ENCODE measurements at places on chromosomes 16 and 17. TPM values are rescaled to one million over a fixed set of nuclear protein-coding genes. Genes with fewer than 3 reads are reported as not detected.
A peak's percentile ranks its signal among the peaks of the same experiment; 100 is the strongest.

- DNase-seq: no peak
These were observed 13.8 kb downstream of the MVP start for GRCh38 chr16:29834079-29834478.

- no peak for DNase-seq
These were observed 233.4 kb downstream of the FTO start for GRCh38 chr16:53937161-53937880.

Gene SCNN1G
- total RNA-seq: 0.48 TPM

- DNase-seq: no peak
These were observed 360.4 kb upstream of the ZFHX3 start for GRCh38 chr16:73408311-73408710.

DNA sequence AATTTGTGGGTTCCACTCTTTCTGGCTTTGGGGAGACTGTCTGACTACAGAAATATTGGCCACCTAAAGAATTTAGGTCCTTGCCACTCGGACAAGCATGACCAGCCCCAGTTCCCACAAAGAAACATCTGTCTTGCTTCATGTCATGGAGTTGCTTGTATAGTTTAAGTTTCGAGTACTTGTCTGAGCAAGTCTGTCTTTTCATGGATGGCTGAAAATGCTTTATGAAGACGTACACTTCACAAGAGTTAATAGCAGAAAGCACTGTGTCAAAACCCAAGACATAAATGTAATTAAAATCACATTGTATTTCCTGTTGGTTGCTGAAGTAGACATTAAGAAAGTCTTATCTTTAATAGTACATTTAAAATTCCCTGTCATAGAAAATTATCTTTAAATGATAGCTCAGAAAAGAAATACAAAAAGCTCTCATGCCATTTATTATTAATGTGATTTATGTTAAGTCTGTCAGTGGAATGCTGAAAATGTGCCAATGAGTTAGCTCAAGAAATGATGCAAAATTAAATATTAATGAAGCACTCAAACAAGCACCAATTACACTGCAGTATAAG is 29.8 kb upstream of the XYLT2 start:
- peak; percentile 45 for DNase-seq

Gene CDYL2
- total RNA-seq: 3.4 TPM

DNA sequence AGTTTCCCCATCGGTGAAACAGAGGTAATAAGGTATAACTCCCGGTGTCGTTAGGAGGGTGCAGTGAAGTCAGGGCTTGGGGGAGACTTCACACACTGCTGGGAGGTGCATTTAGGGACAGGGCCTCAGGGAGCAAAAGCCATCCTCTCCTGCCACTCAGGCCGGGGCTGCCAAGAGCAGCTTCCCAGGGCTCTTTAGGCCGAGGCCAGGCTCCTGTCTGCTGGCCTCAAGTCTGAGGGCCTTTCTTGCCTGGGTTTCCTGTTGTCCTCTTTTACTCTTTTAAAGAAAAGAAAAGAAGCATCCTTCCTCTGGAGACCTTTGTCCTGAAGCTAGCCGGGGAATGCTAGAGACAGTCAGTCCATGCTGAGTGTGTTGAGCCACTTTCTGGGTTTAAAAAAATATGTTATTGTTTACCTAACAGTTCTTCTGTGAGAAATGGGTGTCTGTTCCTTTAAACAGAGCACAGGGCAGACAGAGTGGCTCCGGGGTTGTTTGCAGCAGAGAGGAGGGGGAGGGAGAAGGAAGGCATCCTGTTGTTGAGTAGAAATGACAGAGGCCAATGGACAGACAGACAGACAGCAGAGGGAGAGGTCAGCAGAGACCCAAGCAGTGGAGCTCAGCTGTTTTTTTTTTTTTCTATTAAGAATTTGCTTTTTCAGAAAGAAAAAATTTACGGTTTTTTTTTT is 79.1 kb downstream of the C17orf67 start:
- no peak for DNase-seq

- DNase-seq: no peak
These were observed 10.7 kb upstream of the STX4 start for GRCh38 chr16:31022544-31023251.

- peak; percentile 80 for DNase-seq
These were observed 10.2 kb upstream of the SEC14L5 start for GRCh38 chr16:4947722-4948503.

GRCh38 chr17:18314731-18315561 is at the start of the genes SMCR8 and TOP3A:
TSS of gene SMCR8 (plus strand) at chr17:18315293. CDS start at chr17:18315790, 497 bp downstream.
TSS of gene TOP3A (minus strand) at chr17:18314994. CDS start at chr17:18314778, 216 bp downstream.
- peak; percentile 100 for DNase-seq

Gene LHX1
- total RNA-seq: 2.9 TPM

- DNase-seq: no peak
These were observed 48.7 kb upstream of the TNRC6C start for GRCh38 chr17:77909816-77910215.

DNA sequence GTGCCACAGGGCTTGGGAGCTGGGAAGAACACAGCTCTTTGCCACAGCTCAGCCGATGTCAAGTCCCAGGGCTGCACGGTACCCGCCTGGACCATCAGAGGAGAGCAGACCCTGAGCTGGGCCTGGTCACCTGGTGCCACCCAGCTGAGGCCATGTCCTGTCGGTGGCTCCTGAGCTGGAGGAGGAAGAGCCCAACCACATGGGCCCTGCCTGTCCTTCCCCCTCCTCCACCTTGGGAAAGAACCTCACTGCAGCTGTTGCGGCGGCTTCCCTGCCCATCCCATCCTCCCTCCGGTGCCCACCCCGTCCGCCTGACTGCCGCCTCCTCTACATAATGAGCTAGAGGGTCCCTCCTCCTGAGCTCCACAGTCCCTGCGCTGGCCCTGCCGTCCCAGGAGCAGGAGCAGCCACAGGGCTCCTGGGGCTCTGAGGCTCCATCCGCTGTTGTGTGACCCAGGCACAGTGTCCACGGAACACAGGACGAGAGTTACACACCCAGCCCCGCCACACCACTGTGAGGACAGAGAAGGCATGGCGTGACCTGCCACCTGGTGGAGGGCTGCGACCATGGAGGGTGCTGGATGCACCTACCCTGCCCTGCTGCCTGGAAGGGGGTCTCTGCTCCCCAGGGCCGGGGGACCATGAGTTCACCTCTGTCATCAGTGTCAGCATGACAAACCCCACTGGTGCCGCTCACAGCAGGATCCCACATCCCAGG is 21.4 kb upstream of the CHMP6 start:
- DNase-seq: no peak

DNA sequence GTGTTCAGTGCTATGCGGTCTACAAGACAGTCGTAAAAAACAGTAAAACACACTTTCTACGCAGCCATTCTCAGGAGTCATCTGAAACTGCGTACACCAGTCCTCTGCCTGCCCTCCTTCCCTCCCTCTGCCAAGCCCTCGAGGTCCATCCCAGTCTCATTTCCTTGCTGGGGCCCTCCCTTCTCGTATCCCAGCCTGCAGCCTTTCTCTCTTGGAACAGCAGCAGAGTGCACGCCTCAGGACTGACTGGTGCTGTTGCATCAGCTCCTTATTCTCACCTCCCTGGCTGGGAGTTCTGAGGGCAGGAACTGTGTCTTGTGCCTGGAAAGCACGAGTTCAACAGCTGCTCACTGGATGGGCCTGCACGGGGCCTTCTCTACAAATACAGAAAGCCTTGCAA is 12.5 kb downstream of the FAHD1 start:
- peak; percentile 13 for DNase-seq

GRCh38 chr17:31490019-31490650 is 98.7 kb downstream of the RAB11FIP4 start:
- DNase-seq: no peak

DNA sequence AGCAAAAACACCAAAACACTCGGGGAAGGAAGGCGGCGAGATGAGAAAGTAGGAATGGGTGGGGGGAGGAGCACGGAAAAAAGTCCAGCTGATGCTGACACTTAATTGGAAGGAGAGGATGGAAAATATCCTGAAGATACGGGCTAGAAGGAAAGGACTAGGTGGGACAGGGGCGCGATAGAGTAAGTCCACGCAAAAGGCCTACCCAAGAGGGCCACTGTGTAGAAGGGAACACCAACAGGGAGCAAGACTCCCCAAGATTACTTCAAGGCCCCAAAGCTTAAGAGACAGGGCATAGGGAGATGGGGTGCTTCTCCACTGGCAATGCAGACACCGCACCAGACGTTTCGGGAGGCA is 736 bp downstream of the APPBP2 start:
- peak; percentile 52 for DNase-seq
